ENCODE measurements at places on chromosomes 12 and 14.

GRCh38 chr14:90499121-90499520, 102.3 kb downstream of the CALM1 start:
- no peak for DNase-seq

- DNase-seq: no peak
These were observed 1.8 kb upstream of the TM9SF1 start for GRCh38 chr14:24197056-24197450.

- no peak for DNase-seq
These were observed 10.4 kb downstream of the LUM start for GRCh38 chr12:91100906-91101305.

DNA sequence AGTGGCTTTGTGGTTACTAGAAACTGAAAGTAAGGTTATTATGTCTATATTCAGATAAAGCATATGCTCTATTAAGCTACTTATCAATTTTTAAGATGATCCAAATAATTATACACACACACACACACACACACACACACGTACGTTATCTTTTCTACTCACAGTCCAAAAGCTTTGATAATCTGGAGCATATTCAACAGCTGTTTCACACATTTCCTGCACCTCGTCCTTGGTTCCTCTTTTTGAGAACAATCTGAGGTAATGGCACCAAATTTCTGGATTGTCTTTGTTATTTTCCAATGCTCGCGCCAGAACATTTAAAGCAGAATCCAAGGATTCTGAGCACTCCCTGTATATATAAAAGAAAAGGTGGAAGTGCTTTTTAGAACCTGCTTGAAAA, 37.5 kb downstream of the ZFC3H1 start:
- no peak for DNase-seq

GRCh38 chr14:104392001-104392395, 187.6 kb upstream of the C14orf180 start:
- no peak for DNase-seq

- no peak for DNase-seq
These were observed 16.8 kb upstream of the MGP start for GRCh38 chr12:14902465-14902864.
